ENCODE measurements at places on chromosomes 4 and X.

GRCh38 chrX:85004255-85004654, 578 bp downstream of the APOOL start:
- DNase-seq: no peak

DNA sequence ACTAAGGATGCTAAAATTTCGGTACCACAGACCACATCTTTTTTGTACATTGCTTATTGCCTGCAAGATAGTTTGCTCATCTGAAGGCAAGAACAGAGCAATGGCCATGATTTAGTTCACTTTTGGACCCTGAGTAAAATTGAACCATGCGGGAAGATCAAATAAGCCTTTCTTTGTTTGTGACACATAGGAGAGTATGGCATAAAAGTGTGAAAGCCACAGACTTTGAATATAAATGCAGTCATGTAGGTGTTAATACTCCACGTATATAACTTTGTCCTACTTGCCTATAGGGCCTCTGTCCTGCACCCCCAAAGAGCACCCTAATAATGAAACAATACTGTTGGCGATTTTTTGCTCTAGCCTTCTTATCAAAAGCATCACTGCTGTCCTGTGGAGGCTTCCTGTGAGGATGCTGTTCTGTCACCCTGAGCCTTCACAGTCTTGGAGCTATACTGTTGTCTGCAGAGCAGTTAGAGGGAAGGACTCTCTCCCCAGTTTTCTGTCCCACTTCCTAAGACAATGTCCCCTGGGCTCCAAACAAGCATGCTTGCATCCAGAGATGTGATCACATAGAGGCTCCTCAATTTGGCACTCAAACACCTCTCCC, 10.2 kb upstream of the CXCL13 start:
- DNase-seq: no peak

GRCh38 chrX:3143043-3143799, 102.0 kb downstream of the ARSF start:
- DNase-seq: no peak

GRCh38 chrX:53356186-53356585, 66.3 kb downstream of the SMC1A start:
- peak; percentile 31 for DNase-seq

GRCh38 chr4:185269286-185269685, 59.9 kb downstream of the SNX25 start:
- no peak for DNase-seq

GRCh38 chrX:77820091-77820727, 34.2 kb upstream of the ATRX start:
- DNase-seq: no peak

GRCh38 chr4:1417522-1418390, 11.5 kb upstream of the NKX1-1 start:
- no peak for DNase-seq

DNA sequence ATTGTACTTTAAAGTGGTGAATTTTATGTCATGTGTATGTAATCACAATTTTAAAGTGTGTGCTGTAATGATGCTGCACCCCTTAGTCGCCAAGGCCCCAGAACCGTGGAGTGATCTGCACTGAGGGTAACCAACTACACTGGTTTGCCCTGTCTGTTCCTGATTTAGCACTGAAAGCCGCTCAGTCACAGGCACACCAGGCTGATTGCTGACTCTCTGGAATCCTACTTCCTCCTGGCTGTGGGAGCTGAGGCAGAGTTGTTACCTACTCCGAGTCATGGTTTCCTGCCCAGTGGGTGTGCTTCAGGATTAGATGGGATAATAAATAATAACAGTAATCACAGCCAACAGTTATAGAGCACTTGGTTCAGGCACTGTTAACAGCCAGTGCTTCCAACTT, 645.4 kb downstream of the BCOR start:
- DNase-seq: no peak

GRCh38 chr4:17785858-17786257, 4.4 kb upstream of the FAM184B start:
- no peak for DNase-seq

GRCh38 chr4:129095811-129096454, at the start of gene C4orf33:
Gene C4orf33 (plus strand): TSS chr4:129096152. CDS start chr4:129102611, 6,459 bp downstream.
- peak; percentile 73 for DNase-seq

DNA sequence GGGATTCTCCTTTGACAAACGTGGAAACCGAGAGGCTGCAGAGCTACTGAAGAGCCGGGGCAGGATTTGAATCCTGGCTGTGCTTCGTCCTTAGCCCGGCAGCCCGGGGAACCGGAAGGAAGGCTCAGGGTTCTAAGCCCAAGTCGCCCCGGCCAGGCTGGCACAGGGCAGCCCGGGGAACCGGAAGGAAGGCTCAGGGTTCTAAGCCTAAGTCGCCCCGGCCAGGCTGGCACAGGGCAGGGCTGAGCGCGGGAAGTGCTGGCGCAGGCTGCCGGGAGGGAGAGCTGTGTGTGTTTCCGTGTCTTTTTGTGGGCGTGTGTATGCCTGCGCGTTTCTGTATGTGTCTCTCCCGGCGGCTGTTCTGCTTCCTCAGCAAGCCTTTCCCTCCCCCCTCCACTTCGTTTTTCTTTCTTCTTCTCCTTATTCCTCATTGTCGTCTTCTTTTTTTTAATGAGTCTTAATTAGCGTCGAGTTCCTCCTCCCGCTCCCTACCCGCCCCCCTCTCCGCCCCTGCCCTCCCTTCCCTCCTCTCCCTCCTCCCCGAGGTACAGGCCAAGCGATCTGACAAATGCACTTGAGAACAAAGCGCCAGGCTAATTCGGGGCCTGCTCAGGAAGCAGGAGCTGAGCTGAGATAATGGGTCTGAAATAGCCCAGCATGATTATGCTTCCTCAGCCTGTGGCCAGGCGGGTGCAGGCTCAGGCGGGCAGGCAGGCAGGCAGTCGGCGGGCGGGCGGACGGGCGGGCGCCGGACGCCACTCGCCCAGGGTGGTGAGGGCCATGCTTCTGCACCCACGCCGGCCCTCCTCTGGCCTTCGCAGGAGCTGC, 65.9 kb downstream of the EFNB1 start:
- peak; percentile 47 for DNase-seq

- no peak for DNase-seq
These were observed 48.9 kb upstream of the PHF8 start for GRCh38 chrX:54093159-54093558.
